Cardiac septum (tissue), 1 donor: ENCODE measurements at places on chromosomes 2 and 18. TPM values are rescaled to one million over a fixed set of nuclear protein-coding genes. Genes with fewer than 3 reads are reported as not detected.
A peak's percentile ranks its signal among the peaks of the same experiment; 100 is the strongest.

CELF4 gene
- 0.24 TPM for total RNA-seq

- no peak for DNase-seq
These were observed 25.7 kb upstream of the RNU4ATAC start for GRCh38 chr2:121505005-121505404.

EPC2 gene
- 27.5 TPM for total RNA-seq

SGPP2 gene
- total RNA-seq = 1.0 TPM

TFCP2L1 gene
- 0.03 TPM for total RNA-seq

ABCB11 gene
- total RNA-seq = 0.03 TPM

TGFA gene
- 0.73 TPM for total RNA-seq

VWA3B gene
- total RNA-seq = 0.51 TPM

DNA sequence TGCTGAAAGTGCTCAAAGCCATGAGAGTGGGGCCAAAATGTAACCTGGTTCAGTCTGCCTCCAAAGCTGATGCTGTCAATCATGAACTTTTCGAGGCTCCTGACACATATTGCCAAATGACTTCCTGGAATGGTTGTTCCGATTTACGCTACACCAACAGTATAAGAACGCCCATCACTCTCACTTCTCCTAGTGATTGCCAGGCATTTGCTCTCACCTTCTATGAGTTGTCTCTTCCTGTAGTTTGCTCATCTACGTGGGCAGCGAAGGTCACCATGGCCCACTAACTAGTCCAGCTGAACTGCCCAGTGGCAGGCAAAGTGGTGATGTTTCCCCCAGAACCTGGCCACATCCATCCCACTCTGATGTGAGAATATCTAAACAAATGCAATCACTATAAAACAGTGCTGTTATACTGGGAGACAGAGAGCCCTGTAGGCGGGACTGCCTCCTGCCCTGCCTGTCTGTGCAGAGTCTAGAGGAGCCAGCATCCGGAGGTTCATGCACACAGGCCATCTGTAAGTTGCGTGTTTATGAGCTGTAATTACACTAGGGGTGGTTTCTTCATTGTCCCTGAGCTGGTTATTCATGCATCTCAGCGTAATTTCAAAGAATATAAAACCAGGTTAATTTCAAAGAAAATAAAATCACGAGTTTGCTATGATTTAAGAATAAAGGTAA lies 8.8 kb upstream of the CABLES1 start:
- DNase-seq = no peak

- DNase-seq = no peak
These were observed 528.4 kb upstream of the SPHKAP start for GRCh38 chr2:228709788-228710371.

GRCh38 chr18:35478520-35479435 lies 19.0 kb downstream of the INO80C start:
- no peak for DNase-seq

- peak; percentile 88 for DNase-seq
These were observed 9.3 kb downstream of the GGCX start for GRCh38 chr2:85551698-85552678.

KRTCAP3 gene
- total RNA-seq = not detected

KCNG2 gene
- total RNA-seq = 0.32 TPM

- DNase-seq = no peak
These were observed 78.3 kb downstream of the STPG4 start for GRCh38 chr2:47076586-47077441.

GRCh38 chr18:6412933-6413472 lies 1.7 kb downstream of the L3MBTL4 start:
- no peak for DNase-seq

CAB39 gene
- 75.1 TPM for total RNA-seq

- DNase-seq = no peak
These were observed 29.9 kb upstream of the TRIB2 start for GRCh38 chr2:12686708-12687283.

DNA sequence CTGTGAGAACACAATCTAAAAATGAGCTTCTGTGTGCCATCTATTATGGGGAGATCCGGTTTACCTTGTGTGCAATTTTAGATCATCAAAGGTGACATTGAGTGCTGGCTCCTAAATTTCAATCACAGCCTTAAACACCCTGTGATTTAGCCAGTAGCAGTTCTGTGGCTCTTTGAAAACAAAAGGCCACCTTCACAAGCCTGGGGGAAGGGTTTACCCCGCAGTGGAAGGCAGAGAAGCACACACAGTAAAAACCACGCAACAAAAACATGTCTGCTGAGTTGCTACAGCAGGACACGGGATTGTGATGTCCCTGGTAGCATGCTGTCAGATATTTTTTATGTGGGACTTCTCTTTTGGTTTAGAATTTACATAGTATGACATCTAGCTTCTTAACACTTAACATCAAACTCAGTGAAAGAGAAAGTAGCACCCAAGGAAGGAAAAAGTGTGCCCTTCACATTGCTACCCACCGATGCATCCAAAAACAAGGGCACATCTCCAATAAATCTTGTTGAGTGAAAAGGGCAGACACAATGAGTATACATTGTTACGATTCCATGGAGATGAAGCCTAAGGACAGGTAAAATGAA lies 56.1 kb upstream of the RNF152 start:
- no peak for DNase-seq

DNA sequence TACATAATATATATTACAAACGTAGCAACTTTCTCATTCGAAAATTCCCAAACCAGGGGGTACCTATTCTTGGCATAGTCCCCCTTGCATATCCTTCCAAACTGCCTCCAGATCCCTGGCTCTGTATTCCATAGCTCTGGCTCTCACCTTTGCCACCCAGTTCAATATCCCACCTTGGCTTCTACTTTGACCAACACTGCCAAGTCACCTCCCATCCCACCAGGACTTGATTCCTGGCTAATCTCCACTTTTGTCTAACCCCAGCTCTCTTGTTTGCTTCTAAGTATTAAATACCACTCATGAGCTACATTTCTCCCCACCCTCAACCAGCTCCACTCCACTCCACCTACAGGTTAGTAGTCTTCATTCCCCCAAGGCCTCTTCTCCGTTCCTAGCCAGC lies 103.2 kb upstream of the WDR75 start:
- DNase-seq = no peak

GRCh38 chr2:12816379-12817306 lies 99.9 kb downstream of the TRIB2 start:
- no peak for DNase-seq

GRCh38 chr2:113112871-113113270 lies 14.5 kb upstream of the IL1RN start:
- no peak for DNase-seq

GRCh38 chr2:100814453-100814852 lies 5.5 kb upstream of the NPAS2 start:
- DNase-seq = no peak

DNA sequence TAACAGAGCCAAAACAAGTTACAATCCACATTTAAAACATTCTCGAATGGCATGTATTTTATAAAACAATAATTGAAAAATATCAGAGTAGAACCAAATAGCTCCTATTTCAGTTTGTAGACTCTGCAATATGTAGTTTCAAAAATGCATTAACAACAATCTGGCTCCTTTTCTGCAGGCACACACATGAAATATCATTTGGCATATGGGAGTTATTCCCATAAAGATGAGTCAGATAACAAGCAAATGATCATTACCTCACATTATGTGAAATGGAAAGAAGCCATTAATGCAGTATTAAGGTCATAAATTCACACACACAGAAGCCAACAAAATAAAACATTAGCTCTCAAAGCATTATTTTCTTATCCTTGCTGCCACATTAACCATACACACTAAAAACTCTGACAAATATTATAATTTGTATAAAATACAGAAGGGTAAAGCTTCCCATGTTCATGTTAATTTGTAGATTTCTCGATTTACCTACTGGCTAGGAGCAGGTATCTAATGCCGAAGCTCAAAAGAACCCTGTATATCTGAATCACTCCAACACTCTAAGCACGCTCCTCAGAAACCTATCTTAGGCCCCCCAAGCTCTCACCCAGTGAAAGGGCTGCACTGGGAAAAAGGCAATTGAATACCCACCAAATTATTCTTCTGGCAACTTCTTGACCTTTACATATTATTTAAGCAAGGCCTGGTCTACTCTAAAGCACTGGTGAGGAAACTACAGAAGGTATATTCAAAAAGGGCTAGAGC lies 13.8 kb downstream of the NBAS start:
- no peak for DNase-seq

GRCh38 chr2:195602687-195603086 lies 54.3 kb upstream of the SLC39A10 start:
- no peak for DNase-seq

CPLX4 gene
- total RNA-seq = not detected

GKN1 gene
- not detected for total RNA-seq

- no peak for DNase-seq
These were observed 1.3 kb downstream of the PTPN2 start for GRCh38 chr18:12882453-12883371.

DNA sequence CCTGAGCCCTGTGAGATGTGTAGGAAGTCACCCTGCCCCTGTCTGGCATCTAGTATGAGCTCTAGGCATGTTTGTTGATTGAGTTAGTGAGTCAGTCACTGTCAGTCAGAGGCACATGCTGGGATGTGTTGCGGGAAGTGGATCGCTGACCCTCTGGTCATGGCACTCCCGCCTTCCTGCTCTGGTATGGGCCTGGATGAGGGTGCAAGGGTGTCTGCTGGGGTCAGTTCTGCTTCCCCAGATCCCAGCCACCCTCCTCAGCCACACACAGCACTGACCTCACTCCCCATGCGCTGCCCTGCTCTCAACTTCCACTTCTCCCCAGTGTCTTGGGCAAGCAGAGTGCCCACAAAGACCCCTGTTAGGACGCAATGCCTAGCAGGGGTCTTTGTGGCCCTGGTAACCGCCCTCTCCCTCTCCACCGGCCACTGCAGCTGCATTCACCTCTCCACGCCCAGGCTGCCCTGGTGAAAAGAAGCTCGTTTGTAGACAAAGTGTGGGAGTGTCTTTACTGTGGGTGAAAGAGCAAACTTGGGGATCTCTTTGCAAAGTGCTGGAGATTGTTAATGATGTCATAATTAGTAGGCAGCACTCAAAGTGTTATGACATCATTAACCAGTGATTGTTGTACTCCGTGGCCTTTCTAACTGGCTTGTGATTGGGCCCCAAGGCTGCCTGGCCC lies 252.1 kb downstream of the LDLRAD4 start:
- DNase-seq = peak; percentile 75

ST8SIA3 gene
- total RNA-seq = 0.35 TPM

GALR1 gene
- 0.08 TPM for total RNA-seq

DQX1 gene
- not detected for total RNA-seq

DNA sequence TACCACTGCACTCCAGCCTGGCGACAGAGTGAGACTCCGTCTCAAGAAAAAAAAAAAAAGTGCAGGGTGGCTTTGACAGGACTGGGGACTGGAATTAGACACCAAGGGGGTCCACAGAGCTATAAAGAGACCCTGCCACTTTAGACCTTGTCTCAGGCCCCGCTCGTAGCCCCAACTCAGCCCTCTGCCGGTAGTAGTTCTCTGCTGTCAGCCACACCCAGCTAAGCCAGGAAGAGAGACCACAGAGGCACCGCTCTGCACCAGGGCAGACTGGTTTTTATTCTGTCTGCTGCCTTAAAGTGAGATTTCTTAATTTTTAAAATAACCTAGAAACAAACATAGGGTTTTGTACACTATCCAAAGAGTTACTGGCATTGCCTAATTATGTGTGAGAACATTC lies 66.0 kb downstream of the STEAP3 start:
- no peak for DNase-seq

- no peak for DNase-seq
These were observed 51.5 kb upstream of the LYPD6 start for GRCh38 chr2:149278872-149279264.

DNAH6 gene
- total RNA-seq = 0.22 TPM

DNA sequence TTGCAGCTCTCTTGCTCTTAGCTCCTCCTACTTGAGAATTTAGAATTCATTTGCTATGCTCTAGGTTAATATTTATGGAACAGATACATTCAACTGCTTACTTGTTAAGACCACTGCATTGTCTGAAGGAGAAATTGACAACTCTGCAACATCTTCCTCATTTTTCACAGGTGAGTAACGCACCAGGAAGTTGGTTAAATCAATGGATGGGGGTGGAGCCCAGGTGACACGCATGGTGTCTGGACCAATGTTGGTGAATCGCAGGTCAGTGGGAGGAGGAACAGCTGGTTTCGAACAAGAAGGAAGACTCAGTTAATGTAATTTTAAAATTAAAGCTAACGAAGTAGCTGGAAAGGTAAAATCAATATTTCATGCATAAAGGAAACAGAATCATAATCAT lies 44.3 kb downstream of the FN1 start:
- no peak for DNase-seq

DNA sequence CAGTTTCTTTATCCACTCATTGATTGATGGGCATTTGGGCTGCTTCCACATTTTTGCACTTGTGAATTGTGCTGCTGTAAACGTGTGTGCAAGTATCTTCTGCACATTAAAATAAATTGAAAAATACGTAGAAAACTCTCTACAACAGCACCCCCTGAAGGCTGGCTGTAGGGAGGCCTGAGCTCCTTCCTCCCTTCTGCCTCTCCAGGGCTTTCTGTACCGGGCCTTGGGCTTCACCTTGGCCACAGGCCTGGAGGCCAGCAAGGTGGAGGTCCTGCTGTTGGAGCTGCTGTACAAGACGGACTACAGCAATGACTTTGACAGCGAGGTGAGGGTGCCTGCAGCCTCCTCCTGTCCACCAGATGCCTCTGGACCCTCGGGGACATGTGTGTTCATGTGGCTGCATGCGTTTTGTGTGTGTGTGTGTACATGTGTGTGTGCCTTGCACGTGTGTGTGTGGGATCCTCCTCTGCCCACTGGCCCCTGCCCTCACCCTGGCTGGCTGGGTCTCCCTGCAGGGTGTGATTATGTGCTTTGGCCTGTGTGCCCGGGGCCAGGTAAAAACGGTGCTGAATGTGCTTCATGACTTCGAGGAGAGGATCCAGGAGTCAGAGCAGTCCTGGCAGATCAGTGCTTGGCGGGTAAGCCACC lies 29.2 kb downstream of the MROH2A start:
- no peak for DNase-seq
